Stimulated activated CD4-positive, alpha-beta T cell treated with anti-CD3 and anti-CD28 coated beads, Interleukin-1b, Interleukin-23, amount 100 ng/mL, for 4 hours (primary cell): ENCODE measurements at places on chromosomes 7 and 10.

- DNase-seq, result no peak
Observed at GRCh38 chr7:123201901-123202300, 2.1 kb upstream of the SLC13A1 start.

DNA sequence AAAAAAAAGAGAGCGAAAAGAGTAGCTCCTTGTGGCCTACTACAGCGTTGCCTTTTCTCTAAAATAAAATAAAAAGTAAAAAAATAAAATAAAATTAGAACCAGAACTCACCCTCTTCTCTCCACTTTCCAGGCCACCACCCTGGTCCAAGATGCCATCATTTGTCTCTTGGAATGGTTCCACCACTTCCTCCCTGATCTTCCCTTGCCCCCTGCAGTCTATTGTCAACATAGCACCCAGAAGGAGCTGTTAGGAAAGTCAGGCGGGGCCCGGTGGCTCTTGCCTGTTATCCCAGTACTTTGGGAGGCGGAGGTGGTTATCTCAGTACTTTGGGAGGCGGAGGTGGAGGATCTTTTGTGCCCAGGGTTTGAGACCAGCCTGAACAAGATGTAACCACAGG lies 7.6 kb upstream of the GRID2IP start:
- no peak for DNase-seq

DNA sequence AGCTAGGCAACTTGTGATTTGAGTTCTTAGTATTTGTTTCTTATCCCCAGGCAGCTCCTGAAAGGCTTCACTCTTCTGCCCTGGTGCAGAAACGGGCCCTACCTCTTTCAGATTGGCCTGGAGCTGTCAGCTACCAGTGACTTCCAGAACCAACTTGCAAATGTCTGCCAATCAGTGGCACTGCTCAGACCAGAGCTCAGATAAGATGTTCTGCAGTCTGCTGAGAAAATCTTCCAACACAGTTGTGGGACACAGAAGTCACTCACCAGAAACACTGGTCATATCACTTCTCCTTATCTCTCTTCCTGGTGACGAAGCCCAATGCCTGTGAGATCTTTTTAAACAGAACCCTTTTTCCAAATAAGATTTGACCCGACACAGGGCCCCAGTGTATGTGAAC lies 81.9 kb upstream of the DUSP5 start:
- no peak for DNase-seq

GRCh38 chr7:40570223-40570622 lies 435.4 kb downstream of the SUGCT start:
- DNase-seq, result no peak

DNA sequence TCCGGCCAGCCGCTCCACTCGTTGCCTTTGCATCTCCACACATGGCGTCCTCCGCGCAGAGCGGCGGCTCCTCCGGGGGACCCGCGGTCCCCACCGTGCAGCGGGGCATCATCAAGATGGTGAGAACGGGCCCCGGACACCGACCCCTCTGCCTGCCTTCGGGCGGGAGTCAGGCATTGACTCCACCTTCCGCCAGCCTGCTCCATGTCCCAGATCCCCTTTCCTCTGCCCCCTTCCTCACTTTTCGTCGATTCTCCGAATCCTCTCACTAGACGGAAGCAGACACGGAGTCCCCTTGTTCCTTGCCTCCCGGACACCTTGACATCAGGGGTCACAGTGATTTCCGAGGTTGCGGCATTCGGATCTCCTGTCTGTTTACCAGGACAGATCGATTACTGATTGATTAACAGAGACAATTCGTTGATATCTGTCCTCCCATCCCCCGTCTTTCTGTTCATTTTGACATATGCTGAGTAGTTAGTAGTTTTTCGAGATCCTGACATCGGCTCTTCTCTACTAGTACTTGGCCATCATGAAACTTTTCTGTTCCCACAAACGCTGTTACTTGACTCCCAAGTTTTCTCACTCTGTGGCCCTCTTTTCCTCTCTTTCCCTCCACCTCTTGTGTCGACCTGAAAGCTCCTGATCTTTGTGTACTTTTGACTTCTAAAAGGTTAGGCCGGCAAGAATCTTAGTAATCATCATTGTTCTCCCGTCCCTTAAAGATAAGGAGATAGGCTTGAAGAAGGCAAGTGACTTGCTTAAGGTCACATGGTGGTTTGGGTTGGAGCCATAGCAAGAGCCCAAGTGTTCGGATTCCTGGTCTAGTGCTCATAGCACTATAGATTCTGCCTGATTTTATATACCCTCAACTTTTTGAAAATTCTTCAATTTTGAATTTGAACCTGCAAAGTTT lies 597 bp downstream of the SND1 start:
- no peak for DNase-seq

- DNase-seq, result no peak
Observed at GRCh38 chr10:133474027-133474426, 20.3 kb downstream of the SCART1 start.

- no peak for DNase-seq
Observed at GRCh38 chr10:16681521-16681920, 135.7 kb downstream of the RSU1 start.

DNA sequence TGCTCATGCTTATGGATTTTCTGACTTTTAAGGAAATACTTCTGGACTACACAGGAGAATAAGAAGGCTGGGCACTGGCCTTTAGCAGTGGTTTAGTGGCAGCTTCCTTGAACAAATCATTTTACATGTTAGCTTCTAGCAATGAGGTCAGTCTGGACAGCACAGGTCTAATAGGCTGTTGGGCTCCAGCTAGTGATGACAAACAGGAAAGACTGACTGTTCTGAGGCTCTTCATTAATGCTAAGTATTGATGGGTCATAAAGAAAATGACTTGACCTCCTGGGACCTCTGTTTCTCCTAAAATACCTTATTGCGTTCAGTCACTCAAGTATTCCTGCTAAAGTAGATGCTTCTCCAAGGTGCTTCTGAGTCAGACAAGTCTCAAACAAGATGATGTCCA lies 4.9 kb upstream of the RHOBTB1 start:
- DNase-seq, result no peak

GRCh38 chr10:8444630-8445029 lies 390.1 kb downstream of the GATA3 start:
- DNase-seq, result no peak

DNA sequence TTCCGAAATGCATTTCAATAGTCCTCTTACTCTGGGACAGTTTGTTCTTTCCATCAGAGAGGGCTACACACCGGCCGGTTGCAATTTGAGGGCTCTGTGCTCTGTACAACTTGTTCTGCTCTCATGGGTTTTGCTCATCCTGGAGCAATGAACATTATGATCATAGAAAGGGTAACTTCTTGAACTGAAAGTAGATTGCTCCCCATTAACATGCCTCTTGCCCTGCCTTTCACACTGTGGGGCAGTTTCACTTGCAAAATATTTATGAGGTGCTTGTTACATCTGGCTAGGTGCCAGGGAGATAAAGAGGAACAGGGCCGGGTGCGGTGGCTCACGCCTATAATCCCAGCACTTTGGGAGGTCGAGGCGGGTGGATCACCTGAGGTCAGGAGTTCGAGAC lies 97.3 kb upstream of the MPP7 start:
- DNase-seq, result no peak

DNA sequence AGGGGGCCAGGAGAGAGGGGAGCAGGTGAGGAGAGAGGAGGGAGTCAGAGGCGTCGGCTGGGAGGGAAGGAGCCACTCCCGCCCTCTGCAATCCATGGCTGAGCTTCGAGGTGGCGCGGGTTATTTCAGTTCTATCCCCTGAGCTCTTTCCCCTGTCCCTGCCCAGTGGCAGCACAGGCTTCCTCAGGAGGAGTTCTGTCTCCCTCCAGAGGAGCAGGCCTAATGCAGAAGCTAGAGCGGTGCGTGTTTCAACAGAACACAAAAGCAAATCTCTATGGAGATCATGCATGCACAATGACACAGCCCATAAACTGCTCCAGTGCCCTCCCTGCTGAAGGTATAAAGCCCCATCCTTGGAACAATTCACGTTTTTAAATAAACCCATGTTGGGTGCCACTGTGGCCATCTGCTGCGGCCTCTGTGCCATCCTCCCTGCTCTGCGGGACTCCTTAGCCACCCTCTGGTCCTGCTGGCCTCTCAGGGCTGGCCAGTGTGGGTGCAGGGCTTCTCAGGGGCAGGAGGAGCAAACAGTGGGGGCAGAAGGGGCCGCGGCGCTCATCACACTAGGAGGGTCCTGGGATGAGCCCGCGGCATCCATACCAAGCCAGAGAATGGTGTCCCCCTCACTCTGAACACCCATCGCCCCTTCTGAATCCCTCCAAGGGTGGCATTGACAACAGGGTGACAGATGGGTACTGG lies 192.6 kb upstream of the LYZL2 start:
- DNase-seq, result no peak
